HCT116 (cell line): ENCODE measurements at places on chromosomes 5 and 9. TPM values are rescaled to one million over a fixed set of nuclear protein-coding genes. Genes with fewer than 3 reads are reported as not detected.

CDKN2A gene
- 89.7 TPM for total RNA-seq

PSMD5 gene
- 64.3 TPM for total RNA-seq

AKNA gene
- total RNA-seq: 20.6 TPM

SNCB gene
- not detected for total RNA-seq

MYOT gene
- total RNA-seq: not detected

LIFR gene
- total RNA-seq: 10.6 TPM

DNA sequence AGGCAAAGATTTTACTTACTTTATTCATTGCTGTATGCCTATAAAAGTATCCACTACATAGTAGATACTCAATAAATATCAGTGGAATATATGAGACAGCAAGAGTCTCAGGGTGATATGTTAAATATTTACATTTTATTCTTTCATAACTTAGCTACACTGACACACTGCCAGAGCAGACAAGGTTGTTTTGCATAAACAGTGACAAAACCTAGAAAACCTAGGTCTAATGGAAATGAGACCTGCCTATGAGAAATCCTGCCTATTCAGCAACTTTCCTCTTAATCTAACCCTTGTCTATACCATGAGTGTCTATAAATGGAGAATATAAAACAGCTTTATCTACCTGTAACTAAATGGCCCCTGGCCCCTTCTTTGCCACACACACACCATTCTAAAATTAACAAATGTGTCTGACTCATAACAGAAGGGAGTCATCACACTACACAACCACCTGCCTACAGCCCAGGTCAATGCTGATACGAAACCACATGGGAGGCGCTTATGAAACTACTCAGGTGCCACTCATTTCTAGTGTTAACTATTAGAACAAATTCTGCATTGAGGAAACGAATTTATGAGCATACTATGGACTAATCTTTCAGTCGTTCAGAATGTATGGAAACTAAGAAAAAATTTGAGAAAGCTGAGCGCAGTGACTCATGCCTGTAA is 60.3 kb downstream of the UBAP2 start:
- H3K27ac ChIP-seq: no peak overlapping the region
- no peak for DNase-seq
- H3K4me3 ChIP-seq: no peak overlapping the region
- no peaks in the 10 kb centered on the region for H3K27me3 ChIP-seq
- H3K36me3 ChIP-seq: peaks cover 23% of the 10 kb centered on the region
- H3K4me1 ChIP-seq: peaks cover 7% of the 10 kb centered on the region; the same call in 1 of the 2 replicates

DNA sequence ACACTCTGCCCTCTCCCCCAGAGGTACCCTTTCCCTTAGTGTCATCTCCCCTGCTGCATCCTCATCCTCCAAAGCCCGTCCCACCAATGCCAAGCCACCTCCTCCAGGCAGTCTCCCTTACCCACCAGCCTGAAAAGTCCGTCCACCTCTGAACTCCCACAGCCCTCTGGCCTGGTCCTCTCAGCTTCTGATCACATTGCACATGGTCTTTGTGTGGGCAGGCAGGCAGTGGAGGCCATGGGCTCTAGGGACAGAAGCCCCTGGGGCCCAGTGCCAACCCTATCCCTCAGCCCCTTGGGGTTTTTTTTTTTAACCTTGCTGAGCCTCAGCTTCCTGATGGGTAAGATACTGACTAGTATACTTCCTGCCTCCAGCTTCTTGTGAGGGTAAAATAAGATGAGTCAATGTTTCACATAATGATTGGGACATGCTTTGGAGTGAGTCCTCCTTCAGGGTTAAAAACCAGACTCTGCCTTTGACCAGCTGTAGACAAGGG is 19.4 kb downstream of the CSF1R start:
- H3K4me1 ChIP-seq: peaks cover 3% of the 10 kb centered on the region; the same call in 1 of the 2 replicates
- DNase-seq: no peak
- no peaks in the 10 kb centered on the region for H3K36me3 ChIP-seq
- no peak overlapping the region for H3K27ac ChIP-seq
- no peaks in the 10 kb centered on the region for H3K27me3 ChIP-seq

DNA sequence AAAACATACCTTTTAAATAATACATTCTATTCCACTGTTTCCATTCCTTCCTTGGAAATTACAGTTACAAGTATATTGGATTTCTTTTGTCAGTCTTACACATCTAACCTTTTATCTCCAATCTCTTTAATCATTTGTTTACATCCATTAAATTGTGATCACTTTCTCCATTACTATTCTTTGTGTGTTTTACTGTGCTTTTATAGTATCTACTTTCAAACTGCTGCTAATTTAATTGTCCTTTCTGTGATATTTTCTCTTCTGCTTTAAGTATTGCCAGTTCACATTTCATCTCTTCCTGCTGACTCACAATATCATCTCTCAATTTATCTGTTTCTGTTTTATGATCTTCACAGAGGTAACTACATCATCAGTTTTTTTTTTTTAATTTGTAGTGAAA is 39.6 kb downstream of the AGTPBP1 start:
- H3K36me3 ChIP-seq: no peaks in the 10 kb centered on the region
- DNase-seq: no peak
- H3K27me3 ChIP-seq: no peaks in the 10 kb centered on the region
- H3K4me3 ChIP-seq: no peak overlapping the region
- H3K27ac ChIP-seq: no peak overlapping the region

DNA sequence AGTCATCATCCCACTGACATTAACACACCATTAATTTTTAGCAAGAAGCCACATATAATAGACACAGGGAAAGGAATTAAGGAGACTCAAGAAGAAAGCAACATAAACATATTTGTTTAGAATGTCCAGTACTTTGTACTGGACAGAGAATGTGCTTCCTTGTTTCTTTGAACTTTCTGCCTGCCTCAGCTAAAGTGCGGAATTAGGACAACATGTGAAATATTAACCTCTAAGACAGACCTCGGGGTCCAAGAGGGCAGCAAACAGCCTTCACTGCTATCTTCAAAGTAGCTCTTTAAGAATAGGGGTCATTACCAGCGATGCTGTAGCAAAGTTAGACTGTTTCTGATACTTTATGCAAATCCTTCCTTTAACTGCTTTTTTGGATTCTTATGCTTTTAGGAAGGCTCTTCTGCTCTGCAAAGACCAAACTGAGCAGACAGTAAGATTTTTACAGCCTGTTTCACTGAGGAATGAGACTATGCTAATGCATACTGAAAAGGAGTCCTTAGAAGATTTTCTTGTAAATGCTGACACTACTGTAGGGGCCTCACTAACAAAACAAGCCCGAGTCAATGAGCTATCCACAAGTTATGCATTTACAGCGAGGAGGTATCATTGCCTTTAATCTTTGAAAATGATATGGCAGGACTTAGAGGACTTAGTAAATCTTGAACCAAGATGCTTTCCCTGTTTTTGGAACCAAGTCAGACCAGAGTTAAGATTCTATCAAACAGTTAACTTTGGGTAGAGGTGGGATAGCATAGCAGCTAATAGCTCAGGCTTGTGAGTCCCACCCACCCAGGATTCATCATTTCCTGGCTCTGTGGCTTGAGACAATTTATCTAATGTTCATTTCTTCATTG is 23.8 kb downstream of the DAB2 start:
- no peaks in the 10 kb centered on the region for H3K36me3 ChIP-seq
- no peak overlapping the region for H3K4me3 ChIP-seq
- no peak for DNase-seq
- peaks cover 10% of the 10 kb centered on the region for H3K4me1 ChIP-seq

DNA sequence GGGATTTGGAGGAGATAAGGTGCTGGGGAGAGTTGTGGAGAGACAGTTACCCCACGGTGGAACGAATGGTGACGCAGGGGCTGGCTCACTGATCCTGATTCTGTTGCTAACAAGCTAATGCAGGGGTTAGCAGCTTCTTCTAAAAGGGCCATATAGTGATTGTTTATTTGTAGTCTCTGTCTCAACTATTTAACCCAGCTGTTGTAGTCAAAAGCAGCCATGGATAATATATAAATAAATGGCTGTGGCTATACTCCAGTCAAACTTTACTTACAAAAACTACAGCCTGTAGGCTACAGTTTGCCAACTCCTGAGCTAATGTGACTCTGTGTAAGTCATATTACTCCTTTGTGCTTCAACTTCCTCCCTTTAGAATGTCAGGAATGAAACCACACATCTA is 21.8 kb downstream of the STOM start:
- no peak overlapping the region for H3K27ac ChIP-seq
- H3K4me3 ChIP-seq: no peak overlapping the region
- H3K27me3 ChIP-seq: no peaks in the 10 kb centered on the region
- H3K36me3 ChIP-seq: no peaks in the 10 kb centered on the region; the same call in 1 of the 2 replicates
- H3K4me1 ChIP-seq: peaks cover 13% of the 10 kb centered on the region

DNA sequence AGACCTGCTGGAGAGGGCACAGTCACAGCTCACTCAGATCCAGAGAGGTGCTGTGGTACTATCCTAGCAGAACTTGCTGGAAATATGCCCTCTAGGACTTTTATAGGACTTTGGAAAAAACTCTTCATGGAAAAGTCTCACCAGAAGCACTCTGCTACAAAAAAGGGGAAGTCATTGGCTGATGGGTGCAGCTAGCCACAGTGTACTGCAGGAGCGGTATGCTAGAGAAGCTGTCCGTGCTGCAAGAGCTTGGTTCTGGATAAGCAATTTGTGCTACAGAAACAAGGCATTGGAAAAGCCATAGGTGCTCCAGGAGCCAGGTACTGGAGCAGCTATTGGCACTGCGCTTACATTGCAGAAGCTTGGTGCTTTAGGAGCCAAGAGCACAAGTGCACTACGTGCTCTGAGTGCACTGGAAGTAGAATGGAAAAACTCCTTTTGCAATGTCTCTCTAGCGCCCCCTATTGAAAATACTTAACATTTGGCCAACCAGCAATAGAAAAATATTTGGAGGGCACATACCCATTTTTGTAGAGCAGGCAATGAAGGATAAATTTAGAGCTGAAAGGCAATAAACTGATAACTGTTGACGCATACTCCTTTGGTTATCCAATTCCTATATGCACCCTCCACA is 83.4 kb downstream of the MEGF10 start:
- no peaks in the 10 kb centered on the region for H3K27me3 ChIP-seq
- H3K36me3 ChIP-seq: no peaks in the 10 kb centered on the region
- no peak overlapping the region for H3K27ac ChIP-seq
- DNase-seq: no peak

DNA sequence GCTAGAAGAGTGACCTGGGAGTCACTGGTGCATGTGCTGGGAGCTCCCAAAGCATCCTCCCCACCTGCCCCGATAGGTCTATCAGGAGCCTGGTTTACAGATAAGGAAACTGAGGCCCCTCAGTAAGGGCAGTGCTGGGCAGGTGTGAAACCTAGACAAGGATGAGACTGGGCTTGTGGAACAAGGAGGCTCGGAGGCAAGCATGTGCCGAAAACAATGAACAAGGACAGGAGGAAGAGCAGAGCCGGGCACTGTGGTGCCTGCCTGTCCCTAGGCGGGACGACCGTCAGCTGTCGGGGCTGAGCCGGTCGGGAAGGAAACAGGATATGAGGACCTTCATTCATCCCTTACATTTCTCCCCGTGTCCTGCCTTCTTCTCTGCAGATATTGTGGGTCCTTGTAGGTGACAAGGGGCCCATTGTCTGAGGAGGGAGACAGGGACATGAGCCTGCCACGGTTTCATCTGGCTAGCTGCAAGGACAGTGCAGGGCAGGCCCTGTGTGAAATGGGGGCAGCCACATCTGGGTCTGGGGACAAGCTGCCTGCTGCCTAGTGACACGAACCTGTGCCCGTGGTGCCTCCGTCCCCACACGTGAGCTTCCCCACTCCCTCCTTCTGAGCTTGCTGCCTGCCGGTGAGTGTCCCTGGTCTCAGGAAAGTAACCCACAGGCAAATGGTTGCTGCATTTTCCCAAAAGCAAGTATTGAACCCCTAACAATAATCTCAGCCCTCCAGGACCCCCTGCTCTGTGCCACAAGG is 18.6 kb downstream of the FGD3 start:
- no peak for DNase-seq
- H3K27ac ChIP-seq: no peak overlapping the region
- H3K27me3 ChIP-seq: no peaks in the 10 kb centered on the region

GRCh38 chr9:138064547-138064946 is 187.0 kb downstream of the CACNA1B start:
- H3K27ac ChIP-seq: no peak overlapping the region
- no peaks in the 10 kb centered on the region for H3K27me3 ChIP-seq
- no peak overlapping the region for H3K4me3 ChIP-seq

- no peaks in the 10 kb centered on the region for H3K27me3 ChIP-seq
- no peak overlapping the region for H3K4me3 ChIP-seq
- no peak for DNase-seq
- H3K4me1 ChIP-seq: no peaks in the 10 kb centered on the region
- H3K27ac ChIP-seq: no peak overlapping the region
- H3K36me3 ChIP-seq: no peaks in the 10 kb centered on the region
Measured at GRCh38 chr5:152688561-152689249, 283.6 kb upstream of the NMUR2 start.
